ENCODE measurements at places on chromosomes 12 and 14. TPM values are rescaled to one million over a fixed set of nuclear protein-coding genes. Genes with fewer than 3 reads are reported as not detected.
A peak's percentile ranks its signal among the peaks of the same experiment; 100 is the strongest.

- peak; percentile 86 for DNase-seq
Observed at GRCh38 chr12:55929306-55929791, 1.6 kb upstream of the DGKA start.

- no peak for DNase-seq
Observed at GRCh38 chr14:63875311-63875710, 22.5 kb downstream of the SYNE2 start.

GRCh38 chr12:40378691-40379090, 153.9 kb downstream of the LRRK2 start:
- no peak for DNase-seq

GRCh38 chr12:27104546-27104945, 22.2 kb upstream of the C12orf71 start:
- DNase-seq, result no peak

DNA sequence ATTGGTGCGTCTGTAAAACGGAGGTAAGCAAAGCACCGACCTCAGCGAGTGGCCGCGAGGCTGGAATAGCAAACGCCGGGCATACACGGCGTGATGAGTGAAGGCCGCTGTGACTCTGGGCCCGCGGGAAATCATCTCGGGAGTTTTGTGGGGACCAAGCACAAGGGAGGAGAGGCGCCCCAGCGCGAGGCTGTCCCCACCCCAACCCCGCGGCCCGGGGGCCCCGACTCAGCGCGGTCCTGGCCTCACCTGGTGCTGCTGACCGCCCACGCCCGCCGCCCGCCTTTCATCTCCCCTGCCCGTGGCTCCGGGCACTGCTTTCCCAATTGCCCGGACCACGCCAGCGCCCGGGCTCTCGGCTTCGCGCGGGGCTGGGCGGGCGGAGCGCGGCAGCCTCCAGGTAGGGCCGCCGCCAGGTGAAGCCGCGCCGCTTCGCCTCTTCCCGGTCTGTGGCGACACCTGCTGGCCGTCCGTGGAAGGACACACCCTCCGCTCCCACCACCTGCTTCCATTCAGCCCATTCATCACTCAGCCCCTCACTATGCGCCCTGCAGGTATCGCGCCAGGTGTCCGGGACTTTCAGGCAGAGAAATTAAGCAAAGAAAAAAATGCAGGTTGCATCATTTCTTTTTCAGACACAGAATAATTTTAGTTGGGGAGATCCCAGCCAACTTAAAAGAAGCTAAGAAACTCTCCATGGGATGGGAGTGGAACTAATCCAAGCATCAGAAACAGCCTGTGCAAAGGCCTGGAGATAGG, 360.4 kb downstream of the MED13L start:
- peak; percentile 58 for DNase-seq

DNA sequence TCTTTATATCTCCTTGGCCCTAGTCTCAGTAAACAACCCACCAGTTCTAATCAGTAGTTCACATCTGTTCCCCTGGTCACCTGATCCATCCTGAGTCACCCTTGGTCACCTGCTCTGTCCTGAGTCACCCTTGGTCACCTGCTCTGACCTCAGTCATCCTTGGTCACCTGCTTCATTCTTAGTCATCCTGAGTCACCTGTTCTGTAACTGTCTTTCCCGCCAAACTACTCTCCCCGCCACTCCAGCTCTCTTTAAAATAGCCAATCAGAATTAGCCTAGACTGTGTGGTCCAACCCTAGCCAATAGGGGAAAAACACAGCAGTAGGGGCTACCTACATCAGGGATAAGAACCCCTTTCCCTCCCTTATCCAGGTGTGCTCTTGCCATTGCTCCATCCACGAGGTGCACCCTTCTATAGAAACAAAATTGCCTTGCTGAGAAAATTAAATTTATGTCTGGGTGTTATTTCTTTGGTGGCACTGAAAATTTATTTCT, 245.4 kb upstream of the DIO3 start:
- no peak for DNase-seq

- DNase-seq, result no peak
Observed at GRCh38 chr12:68780731-68781130, 27.2 kb upstream of the MDM2 start.

DNA sequence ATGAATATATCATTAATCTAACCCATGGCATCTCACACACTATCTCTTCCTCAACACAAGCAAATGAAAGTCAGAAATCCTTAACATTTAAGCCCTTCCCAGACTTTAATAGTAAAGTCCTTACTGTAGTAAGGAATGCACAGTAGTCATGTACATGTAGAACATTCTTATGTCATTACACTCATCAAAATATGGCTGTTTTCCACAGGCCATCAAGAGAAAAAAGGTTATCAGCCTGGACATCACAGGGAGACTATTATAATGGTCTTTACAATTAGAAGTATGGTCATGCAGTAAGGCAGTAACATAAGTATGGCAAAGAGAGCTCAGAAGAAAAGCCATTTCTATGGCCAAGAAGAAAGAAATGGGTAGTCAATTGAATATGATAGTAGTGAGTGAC, 121.2 kb downstream of the SLC6A15 start:
- DNase-seq, result no peak

DNA sequence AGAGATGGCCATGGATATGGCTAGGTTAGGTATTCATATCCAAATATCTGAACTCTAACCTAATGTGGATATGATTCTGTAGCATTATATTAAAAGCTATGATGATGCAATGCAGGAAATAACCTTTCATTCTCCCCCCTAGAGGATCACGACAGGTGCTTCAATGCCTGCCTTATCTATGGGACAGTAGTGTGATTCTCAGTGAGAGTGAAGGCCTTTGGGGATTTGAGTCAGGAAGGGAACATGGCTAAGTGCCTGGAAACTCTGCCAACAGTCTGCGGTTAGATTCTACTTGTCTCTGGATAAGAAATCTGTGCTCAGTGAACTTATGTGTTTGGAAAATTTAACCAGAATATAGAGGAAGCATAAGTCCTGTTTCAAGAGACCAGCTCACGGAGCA, 81.8 kb downstream of the SLC38A1 start:
- DNase-seq, result no peak

- DNase-seq, result no peak
Observed at GRCh38 chr12:63917864-63918799, 73.6 kb downstream of the SRGAP1 start.

GRCh38 chr14:99884834-99885648, 91.8 kb downstream of the EML1 start:
- no peak for DNase-seq

DNA sequence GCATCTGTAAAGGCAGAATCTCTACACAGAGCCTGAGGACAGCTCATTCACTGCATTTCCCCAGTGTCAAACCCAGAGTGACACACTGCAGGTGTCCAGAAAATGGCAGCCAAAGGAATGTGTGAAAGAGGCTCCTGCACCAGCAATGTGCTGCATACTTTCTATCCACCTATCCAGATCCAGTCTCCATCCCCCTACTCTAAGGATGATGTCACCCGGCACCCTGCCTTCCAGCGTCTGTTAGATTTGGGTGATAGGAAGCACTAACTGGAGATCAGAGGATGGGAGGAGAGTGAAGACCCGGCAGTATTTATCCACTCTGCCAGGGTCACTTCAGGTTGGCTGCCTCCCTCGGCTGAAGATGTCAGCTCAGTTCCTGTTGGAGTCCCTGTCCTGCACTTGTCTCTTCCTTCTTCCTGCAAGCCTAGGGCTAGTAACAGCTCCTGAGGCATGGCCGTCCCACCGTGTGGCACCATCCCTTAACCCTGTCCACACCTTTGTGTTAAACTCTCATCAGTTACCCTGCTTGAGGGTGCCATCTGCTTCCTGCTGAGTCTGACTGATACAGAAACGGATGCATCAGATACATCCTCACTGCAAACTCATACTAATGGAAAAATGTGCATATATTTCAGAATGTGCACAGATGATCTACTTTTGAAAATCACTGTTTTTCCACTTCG, 13.0 kb upstream of the GPR68 start:
- DNase-seq, result no peak

DNA sequence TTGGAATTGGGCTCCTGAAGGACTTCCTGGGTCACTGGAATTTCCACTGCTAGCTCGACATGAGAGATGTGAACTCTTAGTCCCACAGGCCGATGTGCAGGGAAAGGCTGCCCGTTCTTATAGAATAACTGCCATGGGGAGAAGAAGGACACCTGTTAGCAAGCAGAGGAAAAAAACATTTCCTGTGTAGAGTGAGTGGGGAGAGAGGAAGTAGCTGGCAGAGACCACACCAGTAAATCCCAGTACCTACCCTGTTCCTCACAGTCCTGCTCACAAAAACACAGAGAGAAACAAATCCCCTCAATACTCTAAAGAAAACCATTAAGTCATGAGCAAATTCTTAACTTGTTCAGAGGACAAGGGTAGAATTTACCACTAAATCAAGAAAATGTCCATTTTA, 29.5 kb downstream of the AREL1 start:
- DNase-seq, result no peak

The PKP2 gene
- total RNA-seq, result 0.11 TPM

The LRRK2 gene
- not detected for total RNA-seq

The MMP17 gene
- total RNA-seq, result 0.25 TPM

The RFX4 gene
- total RNA-seq, result not detected

The TMEM229B gene
- 0.71 TPM for total RNA-seq
